Activated CD4-positive, alpha-beta memory T cell treated with anti-CD3 and anti-CD28 coated beads, Interleukin-2, amount 10 ng/mL, durations not matched to agents 7 days and 5 days (primary cell): ENCODE measurements at places on chromosomes 4 and X.

- no peak for DNase-seq
Observed at GRCh38 chr4:146340798-146341197, 126.5 kb downstream of the REELD1 start.

DNA sequence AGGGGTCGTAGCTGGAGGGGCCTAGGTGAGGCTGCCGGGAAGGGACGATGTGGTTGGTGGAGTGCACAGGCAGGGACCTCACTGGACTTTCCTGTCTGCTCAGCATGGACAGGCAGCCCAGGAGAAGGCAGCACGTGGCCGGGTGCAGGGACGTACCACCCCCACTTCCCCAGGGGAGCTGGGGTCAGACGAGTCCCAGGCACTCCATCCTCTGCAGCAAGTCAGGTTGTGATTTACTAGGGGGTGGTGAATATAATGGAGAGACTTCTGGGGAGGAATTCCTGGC, 1.5 kb upstream of the CTBP1 start:
- DNase-seq, result no peak

GRCh38 chrX:37722595-37722994, 37.0 kb downstream of the XK start:
- no peak for DNase-seq

- DNase-seq, result no peak
Observed at GRCh38 chr4:155220025-155220424, 11.6 kb downstream of the NPY2R start.
